ENCODE measurements at places on chromosomes 2 and 18.

DNA sequence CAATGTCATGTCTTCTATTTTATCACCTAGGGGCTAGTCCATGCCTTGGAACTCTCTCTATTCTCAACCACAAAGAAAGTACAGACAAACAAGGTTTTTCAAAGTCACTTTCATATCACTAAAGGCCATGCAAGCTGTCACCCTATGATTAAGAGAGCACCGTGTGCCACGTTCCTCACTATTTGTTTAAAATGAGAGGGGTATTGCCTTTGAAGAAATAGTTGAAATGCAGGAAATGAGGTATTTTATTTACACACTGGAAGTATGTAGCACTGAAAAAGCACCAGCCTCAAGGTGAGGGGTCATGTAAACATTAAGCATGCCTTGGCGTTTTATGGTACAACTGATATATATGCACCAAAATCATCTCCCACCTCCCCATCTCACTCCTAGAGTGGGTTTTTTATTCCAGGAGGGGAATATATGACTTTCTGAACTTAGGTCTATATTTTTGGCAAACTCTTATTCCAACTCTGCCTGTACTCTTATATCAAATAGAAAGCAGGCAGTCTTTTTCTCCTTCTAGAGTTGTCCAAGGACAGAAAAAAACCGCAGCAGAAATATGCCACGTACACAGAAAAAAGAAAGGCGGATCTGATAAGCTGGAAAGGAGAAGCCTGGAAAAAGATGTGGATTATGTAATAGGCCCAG is 53.5 kb downstream of the VSNL1 start:
- DNase-seq, result no peak

GRCh38 chr2:201675454-201675853 is 23.0 kb downstream of the MPP4 start:
- no peak for DNase-seq

- no peak for DNase-seq
Measured at GRCh38 chr2:100755441-100755840, 64.5 kb upstream of the NPAS2 start.

DNA sequence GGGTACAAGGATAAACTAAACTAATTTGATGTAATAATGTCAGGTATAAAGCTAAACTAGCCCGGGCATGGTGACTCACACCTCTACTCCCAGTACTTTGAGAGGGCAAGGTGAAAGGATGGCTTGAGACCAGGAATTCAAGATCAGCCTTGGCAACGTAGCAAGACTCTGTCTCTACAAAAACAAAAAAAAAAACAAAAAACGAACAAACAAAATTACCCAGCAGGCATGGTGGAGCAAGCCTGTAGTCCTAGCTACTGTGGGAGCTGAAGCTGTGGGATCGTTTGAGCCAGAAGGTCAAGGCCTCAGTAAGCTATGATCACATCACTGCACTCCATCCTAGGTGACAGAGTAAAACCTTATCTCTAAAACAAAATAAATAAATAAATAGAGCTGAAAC is 131.8 kb upstream of the KYNU start:
- DNase-seq, result no peak

DNA sequence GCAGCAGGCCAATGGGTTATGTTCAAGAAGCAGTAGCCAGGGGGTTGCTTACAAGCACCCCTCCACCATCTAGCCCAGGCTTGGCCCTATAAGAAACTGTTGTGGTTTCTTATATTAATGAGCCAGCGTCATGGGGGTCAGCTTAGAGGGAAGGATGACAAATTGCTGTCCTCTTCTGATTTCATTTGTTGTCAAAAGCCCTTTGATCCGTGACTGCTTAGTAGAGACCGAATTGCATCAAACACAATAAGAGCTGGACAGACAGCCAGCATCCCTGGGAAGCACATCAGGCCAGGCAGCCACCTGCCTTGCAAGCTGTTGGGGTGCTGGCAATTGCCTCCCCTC is 206.6 kb upstream of the SETBP1 start:
- DNase-seq, result no peak

DNA sequence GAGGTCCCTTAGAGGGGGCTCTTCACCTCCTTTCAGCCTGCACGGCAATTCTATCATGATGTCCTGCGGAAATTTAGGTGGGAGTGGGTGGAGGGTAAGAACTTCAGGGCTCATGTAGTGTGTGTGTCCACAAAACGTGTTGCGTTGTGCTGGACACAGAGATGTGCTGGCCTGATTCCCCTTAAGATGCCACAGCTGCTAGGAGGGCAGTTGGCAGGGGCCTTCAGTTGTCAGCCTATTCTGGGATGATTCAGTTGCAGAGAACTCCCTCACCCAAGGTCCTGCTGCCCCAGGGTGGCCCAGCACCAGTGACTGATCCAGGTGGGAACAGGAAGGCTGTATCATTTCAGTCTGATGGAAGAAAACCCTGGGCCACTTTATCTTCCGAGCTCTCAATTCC is 1.0 kb upstream of the HJURP start:
- DNase-seq, result no peak

DNA sequence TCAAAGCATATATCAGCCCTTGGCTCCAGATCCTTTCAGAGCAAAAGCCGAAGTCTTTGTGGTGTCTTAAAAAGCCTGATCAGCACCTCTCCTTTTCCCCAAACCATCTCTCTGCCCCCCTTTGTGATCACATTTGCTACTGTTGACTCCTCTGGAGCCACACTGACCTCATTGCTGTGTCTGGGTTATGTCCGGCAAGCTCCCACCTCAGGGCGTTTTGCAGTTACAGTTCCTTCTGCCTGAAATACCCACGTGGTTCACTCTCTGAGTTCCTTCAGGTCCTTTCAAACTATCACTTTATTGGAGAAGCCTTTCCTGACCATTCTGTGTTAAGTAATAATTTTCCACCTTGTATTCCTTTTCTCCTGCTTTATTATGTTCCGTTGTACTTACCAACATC is 11.8 kb downstream of the C2orf69 start:
- DNase-seq, result no peak

- DNase-seq, result no peak
Measured at GRCh38 chr2:37829616-37830395, 95.3 kb upstream of the RMDN2 start.

GRCh38 chr2:97673915-97674283 is 4.4 kb downstream of the C2orf92 start:
- no peak for DNase-seq

- DNase-seq, result no peak
Measured at GRCh38 chr2:44389895-44390294, 28.1 kb downstream of the CAMKMT start.

GRCh38 chr2:20178249-20178607 is 46.7 kb downstream of the SDC1 start:
- DNase-seq, result no peak

GRCh38 chr18:8841781-8842485 is 136.6 kb downstream of the MTCL1 start:
- no peak for DNase-seq

DNA sequence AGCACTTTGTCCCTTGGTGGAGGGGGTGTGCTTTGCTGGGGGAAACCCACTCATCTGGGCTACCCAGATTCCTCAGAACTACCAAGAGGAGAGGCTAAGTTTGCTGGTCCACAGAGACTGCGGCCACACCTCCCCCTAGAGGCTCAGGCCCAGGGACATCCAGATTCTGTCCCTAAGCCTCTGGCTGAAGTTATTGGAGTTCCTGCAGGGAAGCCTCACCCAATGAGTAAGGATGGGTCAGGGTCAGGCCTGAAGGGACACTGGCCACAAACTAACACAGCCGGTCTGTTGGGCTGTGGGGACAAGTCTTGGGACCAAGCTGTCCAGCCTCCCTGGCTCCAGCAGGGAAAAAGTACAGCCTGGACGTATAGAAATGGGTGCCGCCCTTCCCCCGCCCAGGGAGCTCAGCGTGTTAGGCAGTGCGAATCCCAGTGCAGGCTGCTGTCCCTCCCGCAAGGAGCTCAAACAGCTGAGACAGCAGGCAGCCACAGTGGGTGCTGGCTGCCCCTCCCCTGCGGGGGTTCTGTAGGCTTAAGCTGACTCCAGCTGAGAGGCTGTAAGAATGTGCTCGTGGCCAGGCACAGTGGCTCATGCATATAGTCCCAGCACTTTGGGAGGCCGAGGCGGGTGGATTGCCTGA is 86.9 kb upstream of the ARL5A start:
- no peak for DNase-seq

DNA sequence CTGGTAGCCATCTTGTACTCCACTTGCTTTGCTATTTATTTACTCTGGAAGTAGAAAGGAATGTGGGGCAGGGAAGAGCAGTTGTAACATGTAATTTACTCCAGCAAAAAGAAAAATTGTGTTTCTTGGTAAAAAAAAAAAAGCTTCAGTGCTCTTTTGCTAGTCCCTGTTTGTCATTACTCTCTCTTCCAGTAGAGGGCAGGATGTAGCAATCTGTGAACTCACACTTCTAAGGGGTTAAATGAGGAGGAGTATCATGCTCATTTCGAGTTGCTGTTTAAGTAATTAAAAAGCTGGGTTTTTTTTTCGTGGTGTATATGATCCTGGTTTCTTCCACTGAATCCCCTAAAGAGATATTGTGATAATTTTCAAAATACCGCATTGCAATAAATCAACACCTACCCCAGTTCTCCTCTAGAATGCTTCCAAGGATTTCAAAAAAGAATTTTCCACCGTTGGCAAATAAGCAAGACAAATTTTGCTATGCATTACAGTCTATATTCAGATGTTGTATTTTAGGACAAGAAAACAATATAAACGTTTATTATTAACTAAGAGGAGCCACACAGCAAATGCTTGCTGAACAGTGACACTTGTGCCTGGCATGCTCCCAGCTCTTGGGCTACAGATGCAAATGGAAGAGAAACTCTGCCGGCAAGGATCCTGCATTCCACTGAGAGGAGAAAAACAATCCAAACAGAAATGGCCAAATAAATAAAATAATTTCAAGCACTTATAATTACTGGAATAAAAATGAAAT is 261.6 kb downstream of the ASXL3 start:
- DNase-seq, result no peak

GRCh38 chr18:6764382-6764781 is 34.9 kb downstream of the ARHGAP28 start:
- DNase-seq, result no peak

GRCh38 chr18:23635283-23636070 is 27.2 kb downstream of the ANKRD29 start:
- no peak for DNase-seq

GRCh38 chr18:395456-396250 is 104.8 kb downstream of the COLEC12 start:
- no peak for DNase-seq

- no peak for DNase-seq
Measured at GRCh38 chr2:118449401-118449800, 361.1 kb downstream of the INSIG2 start.

- peak; percentile 72 for DNase-seq
Measured at GRCh38 chr2:25314514-25315315, 27.0 kb downstream of the DNMT3A start.

DNA sequence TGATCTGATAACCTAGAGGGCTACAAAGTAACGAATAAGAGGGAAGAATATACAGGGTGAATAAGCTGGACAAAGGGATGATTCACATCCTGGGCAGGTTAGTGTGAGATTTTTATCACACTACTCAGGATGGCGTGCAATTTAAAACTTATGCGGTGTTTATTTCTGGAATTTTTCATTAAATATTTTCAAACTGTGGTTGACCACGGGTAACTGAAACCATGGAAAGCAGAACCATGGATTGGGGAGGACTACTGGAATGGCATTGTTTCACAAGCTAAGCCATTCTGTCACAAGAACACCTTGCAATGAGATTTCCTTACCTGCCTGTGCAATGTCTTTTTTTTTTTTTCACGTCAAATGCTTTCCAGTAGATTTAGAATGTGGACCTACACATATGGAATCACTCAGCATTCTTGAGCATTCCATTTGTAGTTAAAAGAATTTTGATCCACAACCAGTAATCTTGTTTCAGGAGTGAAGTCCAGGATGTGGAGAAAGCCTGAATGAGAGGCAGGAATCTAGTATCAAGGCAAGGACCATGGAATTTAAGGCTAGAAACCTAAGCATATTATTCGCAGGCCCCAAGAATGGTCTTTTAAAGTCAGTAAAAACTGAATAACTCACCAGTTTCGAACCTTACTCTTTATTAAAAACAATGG is 8.0 kb upstream of the CDK15 start:
- DNase-seq, result no peak

GRCh38 chr2:59018737-59019136 is 777.6 kb upstream of the FANCL start:
- DNase-seq, result no peak

GRCh38 chr2:73081181-73081671 is 9.7 kb upstream of the SFXN5 start:
- DNase-seq, result no peak

- DNase-seq, result no peak
Measured at GRCh38 chr2:157830266-157830665, 45.9 kb downstream of the ACVR1 start.

DNA sequence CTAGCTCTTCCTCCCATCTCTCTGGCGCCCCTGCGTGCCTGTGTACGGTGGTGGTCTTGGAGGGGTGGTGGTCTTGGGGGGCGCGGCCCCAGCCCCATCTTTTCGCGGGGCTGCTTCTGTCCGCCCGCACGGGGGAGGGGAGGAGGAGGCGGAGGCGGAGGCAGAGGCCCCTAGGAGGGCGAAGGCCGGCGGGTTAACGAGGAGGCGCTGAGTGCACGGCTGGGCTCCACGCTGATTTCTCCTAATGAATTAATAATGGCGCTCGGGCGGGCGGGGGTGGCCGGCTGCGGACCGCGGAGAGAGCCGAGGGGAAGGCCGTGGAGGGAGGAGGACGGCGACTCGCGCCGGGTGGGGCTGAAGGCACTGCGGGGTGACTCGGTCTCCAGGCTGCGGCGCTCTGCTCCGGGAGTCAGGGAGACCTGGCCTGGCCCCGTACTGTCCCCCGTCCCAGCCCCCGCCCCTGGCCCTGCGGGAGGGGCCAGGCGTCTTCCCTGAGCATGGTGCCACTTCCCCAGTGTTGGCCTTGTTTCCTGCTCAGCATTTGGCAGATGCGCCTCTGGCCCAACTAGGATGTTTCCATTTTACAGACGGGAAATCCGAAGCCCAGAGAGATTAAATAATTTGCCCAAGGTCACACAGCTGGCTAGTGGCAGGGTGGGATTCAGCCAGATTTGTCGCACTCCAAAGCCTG is 6.0 kb downstream of the GAREM2 start:
- no peak for DNase-seq

GRCh38 chr2:144950899-144951560 is 431.1 kb upstream of the ZEB2 start:
- no peak for DNase-seq

GRCh38 chr2:207135340-207135739 is 30.4 kb downstream of the KLF7 start:
- no peak for DNase-seq

GRCh38 chr2:231452799-231453508 is 11.3 kb downstream of the NCL start:
- DNase-seq, result no peak

DNA sequence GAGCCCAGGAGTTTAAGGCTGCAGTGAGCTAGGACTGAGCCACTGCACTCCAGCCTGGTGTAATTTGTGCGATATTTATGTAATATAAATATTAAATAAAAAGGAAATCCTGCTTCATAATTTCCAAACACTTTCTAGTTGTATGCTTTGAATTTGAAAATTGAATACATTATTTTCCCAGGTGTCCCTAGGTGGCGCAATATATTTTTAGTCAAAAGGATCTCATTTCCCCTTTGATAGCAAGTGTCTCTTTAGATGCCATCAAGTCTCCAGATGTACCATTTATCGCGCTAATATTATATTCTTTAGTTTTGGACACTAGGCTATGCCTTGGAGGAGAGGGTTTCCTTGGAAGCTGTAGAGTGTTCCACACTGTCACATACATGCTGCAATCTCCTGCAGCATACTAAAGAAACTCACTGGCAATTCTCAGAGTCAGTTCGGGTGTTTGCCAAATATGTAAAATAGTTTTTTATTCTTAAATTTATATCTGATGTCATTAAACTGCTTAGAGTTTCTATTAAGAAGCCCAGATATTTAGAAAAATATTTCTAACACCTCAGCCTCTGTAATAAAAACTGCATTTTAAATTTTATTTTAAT is 5.6 kb upstream of the WDR7 start:
- DNase-seq, result peak; percentile 29

Data from CD4-positive, alpha-beta T cell treated with Interleukin-6 at 100 ng/mL for 8 hours (primary cell).